CD4-positive, alpha-beta T cell treated with Interleukin-12 subunit alpha and Interleukin-12 subunit beta, for 1 hour (primary cell): ENCODE measurements at places on chromosomes 16 and 17.

DNA sequence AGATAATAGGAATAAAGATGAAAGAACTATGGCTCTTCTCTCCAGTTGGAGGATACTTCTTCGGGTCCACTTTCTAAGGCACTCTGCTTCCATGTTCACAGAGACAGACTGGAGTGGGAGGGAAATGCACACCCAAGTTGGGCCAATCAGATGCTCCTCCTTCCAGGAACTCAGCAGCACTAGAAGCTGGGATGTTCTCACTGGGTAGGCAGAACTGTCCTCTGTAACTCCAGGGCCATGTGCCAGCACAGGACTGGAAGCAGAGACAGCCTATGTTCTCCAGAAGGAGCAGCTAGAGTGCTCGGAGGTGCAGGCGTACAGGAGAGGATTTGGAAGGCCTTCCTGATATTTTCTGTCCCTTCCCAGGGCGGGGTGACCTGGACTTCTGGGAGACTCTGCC is 49.9 kb upstream of the SREBF1 start:
- DNase-seq, result no peak

DNA sequence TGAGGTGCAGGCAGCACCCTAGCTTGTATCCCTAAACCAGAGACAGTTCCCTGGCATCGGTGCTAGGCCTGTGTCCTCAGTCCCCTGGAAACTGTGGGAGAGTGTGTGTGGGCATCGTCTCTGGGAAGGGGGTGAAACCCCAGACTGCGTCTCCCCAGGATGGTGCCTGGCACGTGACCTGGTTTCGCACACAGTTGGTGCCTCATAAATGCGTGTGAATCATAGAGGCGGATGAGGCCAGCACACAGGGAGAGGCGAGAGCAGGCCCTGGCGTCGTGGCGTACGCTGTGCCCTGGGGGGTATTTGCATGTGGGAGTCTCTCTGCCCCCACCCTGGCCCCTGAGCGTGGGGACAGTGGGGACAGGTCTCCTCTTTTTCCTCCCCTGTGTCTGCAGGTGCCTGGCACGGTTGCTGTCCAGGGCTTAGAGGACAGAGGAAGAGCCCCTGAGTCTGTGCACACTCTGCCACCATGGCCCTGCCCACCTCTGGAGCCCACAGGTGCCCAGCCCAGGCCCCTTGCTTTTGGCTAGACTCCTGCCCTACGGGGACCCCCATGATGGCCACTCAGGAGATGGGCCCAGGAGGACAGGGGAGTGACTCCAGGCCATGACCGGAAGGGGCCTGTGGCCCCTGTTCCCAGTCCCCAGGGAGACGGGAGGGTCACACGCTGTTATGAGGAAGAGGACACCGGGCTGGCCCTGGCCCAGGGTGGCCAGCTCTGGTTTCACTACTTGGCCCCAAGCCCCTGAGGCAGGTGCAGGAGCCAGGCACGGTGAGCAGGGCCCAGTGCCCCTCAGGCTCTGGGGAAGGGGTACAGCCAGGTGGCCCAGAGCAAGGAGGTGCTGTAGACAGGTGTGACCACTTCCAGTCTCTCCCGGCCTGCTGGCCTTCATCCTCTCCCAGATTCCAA is 1.3 kb upstream of the FSCN2 start:
- DNase-seq, result no peak

DNA sequence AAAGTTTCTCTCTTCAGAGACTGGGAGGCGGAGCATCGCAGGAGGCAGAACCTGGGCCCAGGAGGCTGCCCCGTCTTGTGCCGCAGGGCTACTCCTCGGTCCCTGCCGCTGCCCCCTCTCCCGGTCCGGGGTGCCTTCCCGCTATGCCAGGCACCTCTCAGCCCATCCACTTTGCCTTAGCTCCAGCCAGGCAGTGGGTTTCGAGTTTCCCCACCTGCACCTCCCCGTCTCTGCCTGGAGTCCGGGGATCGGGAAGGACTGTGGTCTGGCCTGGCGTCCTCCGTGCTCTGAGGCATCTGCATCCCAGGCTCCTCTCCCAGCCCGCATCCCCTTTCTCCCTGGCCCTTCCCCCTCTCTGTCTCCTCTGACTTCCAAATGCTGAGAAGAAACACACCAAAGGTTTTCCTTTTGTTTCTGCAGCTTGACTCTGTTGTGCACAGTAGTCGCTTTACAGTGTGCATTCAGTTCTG is 26.8 kb upstream of the PIK3R6 start:
- DNase-seq, result no peak

- no peak for DNase-seq
Observed at GRCh38 chr17:9036336-9036735, 15.0 kb downstream of the NTN1 start.

DNA sequence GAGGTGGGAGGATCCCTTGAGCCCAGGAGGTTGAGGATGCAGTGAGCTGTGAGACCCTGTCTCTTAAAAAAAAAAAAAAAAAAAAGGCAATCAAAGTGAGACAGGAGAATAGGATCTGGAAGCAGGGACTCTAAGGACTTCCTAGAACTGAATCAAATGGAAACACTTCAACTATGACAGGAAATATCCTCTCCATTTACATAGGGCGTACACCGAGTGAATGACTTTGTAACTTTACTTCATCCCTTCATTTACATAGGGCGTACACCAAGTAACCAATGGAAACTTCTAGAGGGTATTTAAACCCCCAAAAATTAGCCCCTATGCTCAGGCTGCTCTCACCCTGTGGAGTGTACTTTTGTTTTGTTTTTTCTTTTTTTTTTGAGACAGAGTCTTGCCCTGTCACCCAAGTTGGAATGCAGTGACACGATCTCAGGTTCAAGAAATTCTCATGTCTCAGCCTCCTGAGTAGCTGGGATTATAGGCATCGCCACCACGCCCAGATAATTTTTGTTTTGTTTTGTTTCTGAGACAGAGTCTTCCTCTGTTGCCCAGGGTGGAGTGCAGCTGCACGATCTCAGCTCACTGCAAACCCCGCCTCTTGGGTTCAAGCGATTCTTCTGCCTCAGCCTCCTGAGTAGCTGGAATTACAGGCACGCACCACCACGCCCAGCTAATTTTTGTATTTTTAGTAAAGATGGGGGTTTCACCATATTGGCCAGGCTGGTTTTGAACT is 9.6 kb upstream of the PRPSAP1 start:
- DNase-seq, result no peak

- DNase-seq, result no peak
Observed at GRCh38 chr16:3122926-3123570, 10.7 kb downstream of the ZNF205 start.

DNA sequence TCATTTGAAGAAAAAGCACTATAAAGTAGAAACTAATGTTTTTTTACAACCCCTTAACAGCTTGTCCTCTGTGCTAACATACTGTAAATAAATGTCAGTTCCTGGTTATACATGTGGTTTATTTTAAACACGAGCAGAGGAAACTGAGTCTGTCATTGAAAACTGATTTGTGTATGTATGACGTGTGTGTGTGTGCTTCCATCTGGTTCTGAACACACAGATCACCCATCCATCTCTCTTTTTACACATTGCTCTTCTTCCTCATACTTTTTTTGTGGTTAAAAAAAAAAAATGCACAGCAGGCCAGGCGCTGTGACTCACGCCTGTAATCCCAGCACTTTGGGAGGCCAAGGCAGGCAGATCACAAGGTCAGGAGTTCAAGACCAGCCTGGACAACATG is 49.5 kb downstream of the ZNF423 start:
- no peak for DNase-seq

DNA sequence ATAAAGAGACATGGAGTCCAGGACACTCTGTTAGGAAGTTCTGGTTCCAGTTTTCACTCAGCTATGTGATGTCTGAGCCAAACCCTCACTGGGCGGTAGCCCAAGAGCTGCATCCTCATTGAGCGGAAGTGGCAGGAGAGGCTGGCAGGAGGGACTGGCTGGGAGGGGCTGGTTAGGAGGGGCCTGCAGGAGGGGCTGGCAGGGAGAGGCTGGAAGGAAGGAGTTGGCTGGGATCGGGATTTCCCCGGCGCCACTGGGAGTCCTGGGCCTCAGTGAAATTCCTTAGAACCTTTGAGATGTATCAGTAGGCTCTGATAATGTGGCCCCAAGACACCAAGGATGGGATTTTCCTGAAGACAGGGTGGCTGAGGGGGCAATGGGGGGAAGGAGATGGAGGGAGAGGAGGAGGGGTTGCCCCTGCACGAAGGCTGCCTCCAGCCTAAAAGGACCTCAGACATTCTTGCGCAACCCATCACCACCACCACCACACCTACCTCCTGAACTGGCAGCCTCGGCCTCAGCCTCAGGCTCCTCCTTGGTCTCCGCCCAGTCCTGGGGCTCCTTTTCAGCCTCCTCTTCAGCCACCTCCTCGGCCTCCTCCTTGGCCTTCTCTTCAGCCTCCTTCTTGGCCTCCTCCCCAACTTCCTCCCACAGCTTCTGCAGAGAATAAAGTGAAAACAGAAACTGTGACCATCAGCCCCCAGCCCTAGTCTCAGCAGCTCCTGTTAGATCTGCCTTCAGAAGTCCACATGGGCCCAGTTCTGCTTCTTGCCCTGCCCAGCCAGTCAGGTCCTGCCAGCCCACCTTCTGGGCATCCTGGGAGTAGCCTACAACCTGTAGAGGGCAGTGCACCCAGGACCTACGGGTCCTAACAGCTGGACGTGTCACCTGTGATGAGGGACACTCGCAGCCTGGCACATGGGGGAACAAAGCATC is 31.7 kb downstream of the CNGB1 start:
- no peak for DNase-seq

- DNase-seq, result no peak
Observed at GRCh38 chr16:89506113-89506504, 2.1 kb upstream of the SPG7 start.

- DNase-seq, result no peak
Observed at GRCh38 chr17:81461607-81462500, 50.7 kb downstream of the ACTG1 start.

DNA sequence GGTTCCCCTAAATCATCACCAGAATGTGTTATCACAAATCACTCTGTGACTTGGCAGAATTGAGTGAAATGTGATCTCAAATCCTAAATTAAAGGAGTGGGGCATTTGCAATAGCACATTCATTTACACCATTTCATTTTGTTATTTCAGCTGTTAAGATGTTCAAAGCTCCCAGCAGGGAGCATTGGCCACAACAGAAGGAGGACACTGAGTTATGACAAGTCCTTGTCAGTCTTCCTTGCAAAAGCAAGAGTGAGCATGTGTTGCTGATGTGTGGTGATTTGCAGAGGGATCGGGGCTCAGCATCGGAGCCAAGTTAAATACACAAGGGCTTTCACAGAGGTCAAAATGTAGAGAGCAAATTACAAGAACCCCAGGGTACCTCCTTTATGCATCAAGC is 372.2 kb upstream of the CDH5 start:
- no peak for DNase-seq

- no peak for DNase-seq
Observed at GRCh38 chr17:20999841-21000532, 42.8 kb downstream of the USP22 start.

DNA sequence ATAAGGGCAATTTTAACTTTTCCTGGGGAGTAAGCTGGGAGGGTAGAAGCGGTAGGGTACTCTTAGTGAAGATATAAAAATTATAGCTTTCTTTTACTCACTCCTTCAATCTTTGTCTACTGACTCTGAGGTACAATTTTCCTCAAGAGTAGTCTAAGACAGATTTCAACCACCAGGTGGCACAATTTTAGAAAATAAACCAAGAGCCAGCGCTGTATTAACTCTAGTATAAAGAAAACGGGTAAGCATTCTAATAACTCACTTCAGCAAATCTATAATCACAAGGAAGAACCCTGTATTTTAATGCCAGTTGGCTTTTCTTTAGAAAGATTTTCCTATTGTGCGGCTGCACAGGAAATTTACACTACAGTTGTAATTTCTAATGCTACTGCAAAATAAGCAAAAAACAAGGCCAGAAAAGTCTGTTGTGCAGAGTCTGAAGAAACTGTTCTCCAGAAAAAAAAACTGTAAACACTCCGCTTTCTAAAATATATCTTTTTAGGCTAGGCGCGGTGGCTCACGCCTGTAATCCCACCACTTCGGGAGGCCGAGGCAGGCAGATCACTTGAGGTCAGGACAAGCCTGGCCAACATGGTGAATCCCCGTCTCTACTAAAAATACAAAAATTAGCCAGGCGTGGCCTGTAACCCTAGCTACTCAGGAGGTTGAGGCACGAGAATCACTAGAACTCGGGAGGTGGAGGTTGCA is 1.9 kb downstream of the CMC2 start:
- DNase-seq, result peak; percentile 78

DNA sequence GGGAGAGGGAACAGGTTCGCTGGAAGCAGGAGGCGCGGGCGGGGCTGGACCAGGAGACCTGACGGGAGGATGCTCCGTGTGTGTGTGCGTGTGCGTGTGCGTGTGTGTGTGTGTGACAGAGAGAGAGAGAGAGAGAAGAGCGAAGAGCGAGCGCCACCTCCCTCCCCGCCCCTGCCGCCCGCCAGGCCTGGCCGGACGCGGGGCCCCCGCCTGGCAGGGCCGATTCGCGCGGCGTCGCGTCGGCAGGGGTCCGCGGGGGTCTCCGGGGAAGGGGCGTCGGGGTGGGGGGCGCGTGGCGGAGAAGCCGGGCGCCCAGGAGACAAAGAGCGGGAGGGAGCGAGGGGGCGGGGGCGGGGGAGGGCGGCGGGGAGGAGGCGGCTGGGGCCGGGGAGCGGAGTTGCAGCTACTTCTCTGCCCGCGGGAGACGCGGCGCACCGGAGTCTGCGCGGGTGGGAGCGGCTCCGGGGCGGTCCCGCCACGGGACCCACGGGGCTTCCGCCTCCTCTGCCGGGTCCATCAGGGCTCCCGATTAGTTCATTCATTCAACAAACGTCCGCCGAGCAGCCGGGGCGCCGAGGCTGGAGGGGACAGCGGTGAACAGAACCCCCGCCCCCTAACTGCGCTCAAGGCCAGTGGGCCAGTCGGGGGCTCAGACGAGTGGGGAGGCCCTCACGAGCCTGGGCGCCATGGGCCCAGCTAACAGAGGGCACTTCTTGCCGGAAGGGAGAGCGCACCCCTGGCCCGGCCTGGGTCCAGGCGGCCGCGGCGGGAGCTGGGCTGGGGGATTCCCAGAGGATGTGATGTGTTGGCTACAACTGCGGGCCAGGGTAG is at the start of gene SAMD14:
SAMD14 (minus strand) TSS at position 433 of the 831 bp plus-strand sequence. CDS start 5,201 bp downstream, outside the sequence.
- DNase-seq, result peak; percentile 67

- no peak for DNase-seq
Observed at GRCh38 chr16:22673421-22673831, 140.5 kb upstream of the HS3ST2 start.

GRCh38 chr17:17723354-17724261 is 42.4 kb downstream of the RAI1 start:
- no peak for DNase-seq

DNA sequence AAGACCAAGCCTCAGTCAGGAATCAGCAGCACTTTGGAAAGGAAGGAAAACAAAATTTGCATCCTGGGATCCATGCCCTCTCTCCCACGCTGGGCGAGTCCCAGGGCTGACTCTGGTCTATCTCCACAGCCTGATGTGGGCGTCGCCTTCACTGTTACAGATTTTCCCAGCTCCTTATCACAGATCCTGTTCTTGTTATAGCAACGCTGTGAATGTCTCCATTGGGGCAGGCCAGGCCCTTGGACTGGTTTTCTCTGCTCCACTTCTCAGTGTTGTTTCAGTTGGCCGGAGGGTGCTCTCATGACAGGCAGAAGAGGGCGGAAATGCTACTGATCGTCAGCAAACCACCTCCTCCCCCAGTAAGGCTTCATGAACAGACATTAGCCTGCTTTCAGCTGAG is 127.9 kb upstream of the CDH11 start:
- DNase-seq, result no peak
